Esophagus muscularis mucosa (tissue), 4 donors: ENCODE measurements at places on chromosomes 4 and X. TPM values are rescaled to one million over a fixed set of nuclear protein-coding genes. Genes with fewer than 3 reads are reported as not detected.

- H3K36me3 ChIP-seq: no peaks in the 10 kb centered on the region
- DNase-seq: no peak
- no peaks in the 10 kb centered on the region for H3K27me3 ChIP-seq
Measured at GRCh38 chrX:117510453-117510852, 606.2 kb downstream of the KLHL13 start.

DNA sequence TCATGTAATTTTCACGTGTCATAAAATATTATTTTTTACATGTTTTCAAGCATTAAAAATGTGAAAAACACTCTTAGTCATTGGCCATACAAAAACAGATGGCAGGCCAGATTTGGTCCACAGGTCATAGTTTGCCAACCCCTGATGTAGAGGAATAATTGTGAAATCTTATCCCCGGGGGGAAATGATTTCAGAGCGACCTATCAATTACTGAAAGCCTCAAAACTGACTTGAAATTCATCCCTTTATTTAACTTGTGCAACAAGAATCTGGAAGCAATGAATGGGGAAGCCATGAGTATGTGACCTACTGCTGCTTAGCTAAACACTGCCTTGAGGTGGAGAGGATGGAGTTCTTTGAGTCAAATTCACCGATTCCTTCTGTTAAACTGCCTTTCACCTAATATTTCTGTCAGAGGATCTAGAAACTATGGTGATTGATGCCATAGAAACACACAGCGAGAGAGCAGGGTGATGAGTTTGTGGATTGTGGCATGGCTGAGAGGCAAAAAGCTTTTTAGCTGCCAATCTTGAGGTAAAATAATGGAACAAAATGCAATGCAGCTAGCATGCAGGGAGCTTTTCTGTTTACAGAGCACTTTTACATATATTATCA, 30.3 kb upstream of the BRS3 start:
- DNase-seq: no peak
- no peak overlapping the region for H3K27ac ChIP-seq
- no peak overlapping the region for H3K4me3 ChIP-seq
- H3K36me3 ChIP-seq: no peaks in the 10 kb centered on the region
- no peaks in the 10 kb centered on the region for H3K27me3 ChIP-seq
- H3K4me1 ChIP-seq: no peaks in the 10 kb centered on the region

DNA sequence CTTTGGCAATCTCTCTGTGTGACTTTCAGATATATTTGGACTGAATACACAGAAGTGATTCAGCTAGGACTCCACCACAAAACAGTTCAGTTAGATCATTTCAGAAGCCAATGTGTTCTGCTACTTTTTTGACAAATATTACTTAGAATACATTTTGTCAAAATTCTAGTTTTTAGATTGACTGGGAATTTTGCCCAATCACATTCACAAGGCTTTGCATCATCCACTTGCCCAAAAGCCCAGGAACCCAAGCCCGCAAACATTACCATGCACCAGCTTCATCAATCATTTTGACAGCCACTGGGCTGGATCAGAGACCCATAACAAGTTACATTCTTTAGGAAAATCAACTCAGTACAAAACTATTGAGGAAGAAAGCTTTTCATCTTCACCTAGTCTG, 256.6 kb upstream of the NDST3 start:
- no peak for DNase-seq
- no peaks in the 10 kb centered on the region for H3K36me3 ChIP-seq
- no peak overlapping the region for H3K4me3 ChIP-seq
- H3K27ac ChIP-seq: no peak overlapping the region

- no peak for DNase-seq
- H3K4me3 ChIP-seq: no peak overlapping the region
- H3K4me1 ChIP-seq: no peaks in the 10 kb centered on the region
- no peaks in the 10 kb centered on the region for H3K27me3 ChIP-seq
- no peaks in the 10 kb centered on the region for H3K36me3 ChIP-seq
- H3K27ac ChIP-seq: no peak overlapping the region
Measured at GRCh38 chr4:5211282-5211839, 160.1 kb downstream of the STK32B start.

The PCDH10 gene
- total RNA-seq: 0.66 TPM
